ENCODE measurements at places on chromosomes 5 and 9. TPM values are rescaled to one million over a fixed set of nuclear protein-coding genes. Genes with fewer than 3 reads are reported as not detected.

The MELK gene
- total RNA-seq, result 0.67 TPM

GRCh38 chr5:74384851-74385250, 255.7 kb downstream of the ENC1 start:
- no peak for DNase-seq
- H3K36me3 ChIP-seq, result no peaks in the 10 kb centered on the region
- no peak overlapping the region for H3K27ac ChIP-seq
- H3K4me1 ChIP-seq, result no peaks in the 10 kb centered on the region
- no peaks in the 10 kb centered on the region for H3K27me3 ChIP-seq

The NFIB gene
- total RNA-seq, result 110 TPM

DNA sequence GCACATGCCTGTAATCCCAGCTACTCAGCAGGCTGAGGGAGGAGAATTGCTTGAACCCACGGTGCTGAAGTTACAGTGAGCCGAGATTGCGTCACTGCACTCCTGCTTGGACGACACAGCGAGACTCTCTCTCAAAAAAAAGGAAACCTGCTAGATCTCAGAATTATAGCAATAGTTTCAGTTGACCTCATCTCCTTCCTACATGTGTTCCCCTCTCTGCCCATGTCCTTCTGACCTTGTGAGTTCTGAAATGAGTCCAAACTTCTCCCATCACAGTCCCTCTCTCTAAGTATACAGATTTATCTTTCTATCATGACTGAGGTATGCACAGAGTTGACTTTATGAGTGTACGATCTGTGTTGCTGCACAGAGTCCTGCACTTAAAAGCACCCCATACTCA, 44.6 kb upstream of the SHOC1 start:
- H3K4me3 ChIP-seq, result no peak overlapping the region
- peaks cover 4% of the 10 kb centered on the region for H3K4me1 ChIP-seq
- H3K36me3 ChIP-seq, result no peaks in the 10 kb centered on the region
- no peak for DNase-seq

Measured in thyroid gland (tissue), 4 donors.